Hematopoietic multipotent progenitor cell treated with erythropoietin and hydrocortisone succinate and interleukin-3 and kit ligand, for 15 days (in vitro differentiated cells): ENCODE measurements at places on chromosomes 12 and 14.

DNA sequence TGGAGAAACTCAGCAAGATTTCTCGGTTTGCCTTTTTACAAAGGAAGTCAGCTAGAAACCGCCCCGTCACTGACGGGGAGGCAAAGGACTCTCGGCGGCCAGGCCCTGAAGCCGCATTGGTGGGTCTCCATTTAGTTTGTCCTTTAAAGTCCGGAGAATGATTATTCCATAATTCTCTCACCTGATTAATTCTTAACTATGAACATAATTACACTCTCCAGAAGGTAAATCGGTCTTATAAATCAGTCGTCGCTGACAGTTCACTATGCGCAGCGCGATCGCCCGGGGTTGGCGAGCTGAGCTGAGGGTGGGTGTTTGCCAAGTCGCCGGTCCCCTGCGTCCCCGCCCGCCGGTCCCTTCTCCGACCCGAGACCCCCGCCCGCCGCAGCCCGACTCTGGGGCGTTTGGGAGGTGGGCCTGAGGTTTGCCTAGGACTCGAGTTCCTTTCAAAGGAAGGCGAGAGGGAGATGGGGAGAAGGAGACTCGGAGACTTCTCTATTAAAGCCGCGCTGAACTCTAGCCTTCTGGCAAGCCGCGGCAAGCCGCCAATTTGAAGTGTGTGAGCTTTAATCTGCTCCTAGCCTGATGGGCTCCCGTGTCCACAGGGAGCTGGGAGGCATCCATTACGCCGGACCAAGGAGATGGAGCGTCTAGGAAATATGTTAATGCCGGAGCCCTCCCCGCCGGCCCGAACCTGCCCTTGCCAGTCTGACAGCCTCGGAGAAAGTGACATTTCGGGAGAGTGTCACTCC lies 392.9 kb downstream of the NOVA1 start:
- no peak for DNase-seq

DNA sequence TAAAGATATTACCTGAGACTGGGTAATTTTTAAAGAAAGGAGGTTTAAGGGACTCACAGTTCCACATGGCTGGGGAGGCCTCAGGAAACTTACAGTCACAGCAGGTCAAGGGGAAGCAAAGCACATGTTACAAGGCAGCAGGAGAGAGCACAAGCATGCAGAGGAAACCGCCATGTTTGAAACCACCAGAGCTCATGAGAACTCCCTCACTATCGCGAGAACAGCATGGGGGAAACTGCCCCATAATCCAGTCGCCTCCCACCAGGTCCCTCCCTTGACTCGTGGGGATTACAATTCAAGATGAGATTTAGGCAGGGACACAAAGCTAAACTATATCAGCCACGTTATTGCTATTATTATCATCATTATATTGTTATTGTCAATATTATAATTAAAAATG lies 138.7 kb downstream of the RIMBP2 start:
- DNase-seq: no peak

GRCh38 chr12:18719922-18720510 lies 17.8 kb downstream of the PLCZ1 start:
- DNase-seq: no peak

GRCh38 chr12:128290938-128291337 lies 24.0 kb downstream of the TMEM132C start:
- DNase-seq: no peak

DNA sequence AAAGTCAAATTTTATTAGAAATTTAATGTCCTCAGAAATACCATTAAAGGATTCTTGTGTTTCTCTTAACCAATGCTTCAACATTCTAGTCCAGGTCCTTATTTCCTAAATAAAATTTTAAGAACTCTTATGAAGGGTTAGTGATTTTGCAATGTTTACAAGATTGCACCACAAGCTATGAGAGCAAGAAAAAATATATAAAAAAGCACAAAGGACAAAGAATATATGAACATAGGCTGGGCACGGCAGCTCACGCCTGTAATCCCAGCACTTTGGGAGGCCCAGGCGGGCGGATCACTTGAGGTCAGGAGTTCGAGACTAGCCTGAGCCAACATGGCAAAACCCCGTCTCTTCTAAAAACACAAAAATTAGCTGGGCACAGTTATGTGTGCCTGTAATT lies 7.7 kb downstream of the RACGAP1 start:
- DNase-seq: no peak
